NCI-H1417 treated with DMSO at 0.1 percent for 48 hours (cell line): ENCODE measurements at places on chromosomes 4 and X.

DNA sequence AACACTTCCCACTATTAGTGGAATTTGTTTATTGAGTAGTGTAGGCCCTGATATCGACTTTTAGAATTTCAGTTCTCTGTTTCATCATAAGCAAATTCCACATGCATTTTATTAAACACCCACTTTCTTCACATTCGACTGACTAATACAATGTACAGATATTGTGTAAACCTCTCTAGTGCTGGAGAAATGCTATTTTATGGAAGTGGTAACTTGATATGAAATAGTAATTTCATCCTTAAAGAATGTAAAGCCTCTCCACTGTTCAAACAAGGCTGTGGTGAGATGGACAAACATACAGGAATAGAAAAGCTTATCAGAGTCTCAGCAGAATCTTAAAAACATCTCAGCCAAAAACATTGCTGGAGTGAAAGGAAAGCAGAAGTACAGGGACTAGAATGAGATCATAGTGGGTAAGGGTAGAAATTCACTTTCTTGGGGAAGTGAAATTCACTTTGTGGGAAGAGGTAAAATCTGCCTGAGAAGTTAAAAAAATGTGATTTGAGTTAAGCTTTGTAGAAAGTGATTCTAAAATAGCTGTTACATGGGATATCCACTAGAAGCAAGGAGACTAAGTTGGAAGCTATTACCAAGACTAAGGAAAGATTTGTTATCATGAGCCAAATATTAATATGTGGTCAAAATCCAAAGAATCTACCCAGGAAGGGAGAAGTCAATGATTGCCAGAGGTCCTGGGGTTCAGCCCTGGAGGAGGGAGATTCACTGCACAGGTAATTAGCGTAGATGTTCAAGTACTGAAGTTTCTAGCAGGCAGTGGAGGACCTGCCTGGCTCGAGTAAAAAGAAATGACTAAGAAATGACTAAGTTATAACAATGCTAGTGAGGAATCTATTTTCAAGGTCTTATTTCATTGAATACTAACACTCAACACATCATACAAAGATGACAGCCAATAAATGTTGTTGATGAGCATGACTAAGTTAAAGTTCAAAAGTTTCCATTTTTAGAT, 398.3 kb upstream of the FAM47C start:
- DNase-seq = no peak

DNA sequence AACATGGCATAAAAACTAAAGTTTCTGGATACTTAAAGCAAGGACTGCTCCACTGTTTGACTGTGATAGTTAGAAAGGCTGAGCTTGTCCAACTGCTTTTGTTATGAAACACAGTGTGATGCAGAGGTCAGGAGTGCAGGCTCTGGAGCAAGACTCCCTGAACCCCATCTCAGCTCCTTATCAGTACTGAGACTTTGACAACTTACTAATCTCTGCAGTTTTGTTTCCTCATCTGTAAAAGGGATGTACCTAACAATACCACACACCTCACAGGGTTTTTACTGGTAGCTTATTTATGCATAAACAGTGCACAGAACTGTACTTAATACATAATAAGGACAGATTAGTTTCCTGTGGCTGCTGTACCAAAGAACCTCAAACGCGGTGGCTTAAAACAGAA, 804.3 kb downstream of the FSTL5 start:
- no peak for DNase-seq

- DNase-seq = no peak
Measured at GRCh38 chr4:38610966-38611431, 53.0 kb upstream of the KLF3 start.

DNA sequence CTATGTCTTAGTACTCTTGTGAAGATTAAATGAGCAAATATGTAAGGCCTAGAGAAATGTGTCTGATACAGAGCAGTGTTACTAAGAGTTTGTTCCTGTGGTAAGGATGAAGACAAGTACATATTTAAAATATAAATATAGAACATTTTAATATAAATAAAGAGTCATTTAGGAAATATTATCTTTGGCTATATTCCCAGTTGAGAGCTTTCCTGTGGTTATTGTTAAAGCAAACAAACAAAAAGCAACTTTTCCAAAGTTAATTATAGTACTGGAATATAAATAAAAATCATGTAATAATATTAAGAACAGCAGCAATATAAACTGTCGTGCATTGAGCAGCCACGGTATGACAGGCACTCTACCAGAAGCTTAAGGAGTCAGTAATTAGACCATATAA, 472.5 kb downstream of the INPP4B start:
- DNase-seq = no peak

- no peak for DNase-seq
Measured at GRCh38 chr4:2813446-2814405, 20.8 kb downstream of the SH3BP2 start.

DNA sequence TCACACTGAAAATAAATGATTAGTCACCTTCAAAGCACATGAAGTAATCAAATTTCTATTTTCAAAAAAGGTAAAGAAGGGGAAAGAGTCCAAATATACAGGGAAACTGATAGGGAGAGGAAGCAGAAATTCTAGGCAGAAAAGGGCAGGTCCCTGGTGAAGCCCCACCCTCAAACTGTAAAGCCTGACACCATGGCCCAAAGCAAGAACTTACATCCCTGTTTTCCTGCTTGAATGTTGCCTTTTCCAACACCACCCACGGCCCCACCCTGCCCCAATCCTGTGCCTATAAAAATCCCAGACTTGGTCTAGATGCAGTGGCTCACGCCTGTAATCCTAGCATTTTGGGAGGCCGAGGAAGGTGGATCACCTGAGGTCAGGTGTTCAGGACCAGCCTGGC, 361.8 kb downstream of the PPP3CA start:
- no peak for DNase-seq

DNA sequence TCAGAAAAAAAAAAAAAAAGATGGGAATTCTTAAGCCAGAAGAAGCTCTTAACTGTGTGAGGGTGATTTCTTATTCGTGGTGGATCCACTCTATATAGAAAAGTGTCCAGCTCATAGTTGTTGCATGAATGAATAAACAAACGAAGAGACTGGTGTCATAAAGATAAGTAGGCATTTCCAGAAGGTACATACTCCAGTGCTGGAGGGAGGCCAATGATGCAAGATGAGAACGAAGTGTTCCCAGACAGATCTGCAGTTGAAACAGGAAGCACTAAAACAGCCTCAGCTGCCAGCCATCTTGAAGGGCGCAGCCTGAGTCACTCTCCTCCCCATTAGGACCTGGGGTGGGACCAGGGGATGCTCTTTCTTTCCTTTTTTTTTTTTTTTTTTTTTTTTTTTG, 47.4 kb upstream of the HOPX start:
- no peak for DNase-seq

DNA sequence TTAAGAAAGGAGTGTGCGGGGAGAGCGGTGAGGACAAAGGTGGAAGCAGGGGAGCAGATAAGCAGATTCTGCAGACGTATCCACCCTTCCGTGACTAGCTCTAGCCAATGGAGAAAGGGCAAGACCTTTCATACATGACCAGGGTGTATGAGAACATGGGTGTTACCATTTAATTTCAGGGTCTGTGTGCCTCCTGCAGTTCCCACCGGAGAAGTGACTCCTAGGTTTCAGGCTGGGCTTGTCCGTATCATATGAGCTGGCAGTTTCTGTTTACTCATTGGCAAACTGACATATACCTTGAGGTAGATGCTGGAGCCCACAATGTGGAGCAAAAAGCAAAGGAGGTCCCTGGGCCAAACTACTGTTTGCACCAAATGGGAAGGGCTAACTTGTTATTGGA, 6.8 kb downstream of the RBM47 start:
- no peak for DNase-seq

GRCh38 chrX:68868316-68868715, 39.5 kb downstream of the EFNB1 start:
- DNase-seq = no peak

GRCh38 chr4:74578329-74578728, 133.4 kb downstream of the AREG start:
- DNase-seq = no peak

GRCh38 chr4:145847764-145848163, 90.9 kb downstream of the ZNF827 start:
- DNase-seq = no peak

GRCh38 chr4:85228264-85228663, 246.7 kb upstream of the ARHGAP24 start:
- DNase-seq = no peak

DNA sequence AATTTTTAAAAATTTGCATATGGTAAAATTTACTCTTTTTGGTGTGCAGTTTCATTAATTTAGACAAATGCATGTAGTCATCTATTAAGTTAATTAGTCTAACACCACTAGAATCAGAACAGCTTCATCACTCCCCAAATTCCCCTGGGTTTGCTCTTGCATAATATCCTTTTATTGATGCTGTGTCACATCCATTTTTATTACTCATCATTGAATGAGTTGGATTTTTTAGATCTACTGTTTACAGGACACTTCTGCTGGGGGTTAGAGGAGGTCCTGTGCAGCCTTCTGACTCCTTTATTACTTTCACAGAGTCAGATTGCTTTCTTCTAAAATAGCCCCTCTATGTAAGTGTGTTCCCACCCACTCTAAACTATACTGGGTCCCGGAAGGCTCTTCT, 65.9 kb downstream of the MTHFD2L start:
- no peak for DNase-seq

DNA sequence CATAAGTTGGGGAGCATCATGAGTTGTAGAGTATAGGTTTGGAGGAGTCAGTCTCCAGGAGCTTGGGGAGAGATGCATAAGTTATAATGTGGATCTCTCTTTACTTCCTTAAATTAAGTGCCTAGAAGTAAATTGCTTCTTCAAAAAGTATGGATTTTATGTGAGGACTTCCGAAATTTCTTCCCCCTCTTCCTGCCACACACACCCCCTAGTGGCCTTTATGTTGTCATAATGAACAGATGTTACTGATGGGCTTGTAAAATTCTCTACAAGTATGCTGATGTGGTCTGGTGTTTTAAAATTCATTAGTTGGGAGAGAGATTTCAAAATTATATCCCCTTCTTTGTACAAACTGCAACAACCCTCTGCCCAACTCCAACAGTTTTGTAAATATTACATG, 2.3 kb upstream of the METTL14 start:
- DNase-seq = no peak

DNA sequence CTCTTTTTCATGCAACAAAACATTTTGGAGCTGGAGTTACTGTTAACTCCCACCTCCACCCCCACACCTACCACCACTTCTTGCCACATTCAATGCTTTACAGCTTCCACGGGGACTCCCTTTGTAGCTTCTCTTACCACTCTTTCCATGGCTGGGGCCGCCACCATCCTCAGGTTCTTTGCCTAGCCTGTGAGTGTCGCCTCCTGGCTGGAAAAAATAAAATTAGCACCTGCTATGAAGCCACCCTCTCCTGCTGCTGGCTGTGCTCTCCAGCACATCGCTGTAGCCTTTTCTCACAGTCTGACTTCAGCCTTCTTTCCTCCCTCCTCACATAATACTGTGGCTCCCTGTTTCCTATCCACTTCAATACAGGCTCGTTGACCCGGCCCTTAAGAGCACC, 114.4 kb downstream of the FRAS1 start:
- no peak for DNase-seq

GRCh38 chrX:129932821-129933321, 26.9 kb downstream of the UTP14A start:
- DNase-seq = no peak

GRCh38 chrX:132071254-132071653, 48.2 kb downstream of the STK26 start:
- no peak for DNase-seq

DNA sequence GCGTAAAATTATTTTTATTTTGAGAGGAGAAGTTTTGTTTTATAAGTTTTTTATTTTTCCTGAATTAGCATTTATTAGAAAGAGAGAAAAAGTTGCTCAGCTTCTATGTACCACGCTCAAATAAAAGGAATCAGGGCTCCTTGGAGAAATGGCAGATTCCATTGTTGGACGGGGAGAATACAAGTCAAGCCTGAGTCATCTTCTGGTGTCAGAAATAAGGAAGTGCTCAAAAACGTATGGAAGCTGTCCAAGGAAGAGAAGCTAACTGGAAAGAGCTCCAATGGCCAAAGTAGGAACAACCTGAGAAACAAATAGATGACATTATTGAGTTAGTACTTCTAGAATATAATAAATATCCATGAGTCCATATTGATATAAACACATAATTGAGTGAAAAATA, 89.3 kb upstream of the NEIL3 start:
- DNase-seq = no peak

DNA sequence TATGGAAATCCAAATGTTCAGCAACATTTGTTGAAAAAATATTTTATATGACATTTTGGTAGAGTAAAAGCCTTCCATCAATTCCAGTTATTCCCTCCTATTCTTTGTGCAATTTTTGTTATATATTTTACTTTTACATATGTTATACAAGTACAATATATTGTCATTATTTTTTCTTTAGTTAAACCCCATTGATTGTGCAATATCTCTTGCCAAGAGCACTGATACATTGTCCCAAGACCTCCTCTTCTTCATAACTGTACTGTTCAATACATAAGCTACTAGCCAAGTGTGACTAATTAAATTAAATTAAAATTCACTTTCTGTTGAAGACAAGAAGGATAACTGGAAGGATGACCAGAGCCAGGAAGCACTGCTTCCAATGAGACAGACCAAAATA, 527.5 kb downstream of the TMA16 start:
- DNase-seq = no peak

- DNase-seq = no peak
Measured at GRCh38 chrX:44343412-44344141, at the start of gene EFHC2. EFHC2 (minus strand) TSS chrX:44343672; CDS start chrX:44343588, 84 bp downstream.

GRCh38 chr4:3387943-3388361, 53.8 kb upstream of the HGFAC start:
- no peak for DNase-seq

DNA sequence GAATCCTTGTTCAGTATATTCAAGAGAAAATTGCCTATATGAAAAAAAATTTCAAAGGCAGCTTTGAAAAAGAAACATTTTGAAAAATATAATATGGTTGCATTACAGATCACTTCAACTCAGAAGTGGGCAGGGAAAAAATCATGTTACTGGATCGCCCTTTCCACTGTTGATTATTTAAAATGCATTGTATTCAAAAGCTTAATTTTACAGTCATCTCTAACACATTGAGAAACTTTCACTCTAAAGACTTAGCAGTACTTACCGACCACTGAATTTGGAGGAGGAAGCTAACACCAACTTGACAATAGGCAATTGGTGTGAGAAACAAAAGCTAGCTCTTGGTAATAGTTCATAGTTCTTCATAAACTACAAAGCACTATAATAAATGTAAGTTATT, 101.9 kb downstream of the CEP135 start:
- DNase-seq = no peak
